Tibial nerve (tissue), 4 donors: ENCODE measurements at places on chromosomes 6 and 20. TPM values are rescaled to one million over a fixed set of nuclear protein-coding genes. Genes with fewer than 3 reads are reported as not detected.
A peak's percentile ranks its signal among the peaks of the same experiment; 100 is the strongest.

DNA sequence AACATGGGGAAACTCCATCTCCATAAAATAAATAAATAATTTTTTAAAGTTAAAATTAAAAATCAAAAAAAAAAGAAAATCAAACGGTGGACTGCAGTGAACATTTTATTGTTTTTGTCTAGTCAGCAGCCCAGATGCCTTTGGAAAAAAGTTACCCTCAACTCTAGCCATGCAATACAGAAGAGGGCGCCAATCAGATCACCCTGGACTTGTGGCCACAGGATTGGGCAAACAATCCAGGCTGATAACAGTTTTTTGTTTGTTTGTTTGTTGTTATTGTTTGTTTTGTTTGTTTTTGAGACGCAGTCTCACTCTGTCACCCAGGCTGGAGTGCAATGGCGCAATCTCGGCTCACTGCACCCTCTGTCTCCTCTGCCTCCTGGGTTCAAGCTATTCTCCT lies 30.5 kb upstream of the NELFCD start:
- no peaks in the 10 kb centered on the region for H3K4me1 ChIP-seq
- no peaks in the 10 kb centered on the region for H3K36me3 ChIP-seq
- H3K27ac ChIP-seq = no peak overlapping the region
- H3K4me3 ChIP-seq = no peak overlapping the region
- DNase-seq = no peak
- H3K27me3 ChIP-seq = no peaks in the 10 kb centered on the region

- peak; percentile 30 for DNase-seq
- H3K4me3 ChIP-seq = peak overlapping the region; percentile 94
- H3K4me1 ChIP-seq = peaks cover 28% of the 10 kb centered on the region
- H3K27ac ChIP-seq = peak overlapping the region; percentile 98
- H3K36me3 ChIP-seq = no peaks in the 10 kb centered on the region
- no peaks in the 10 kb centered on the region for H3K27me3 ChIP-seq
Measured at GRCh38 chr6:13710552-13711323, 897 bp downstream of the RANBP9 start.

GRCh38 chr6:22765015-22765414 lies 195.6 kb downstream of the HDGFL1 start:
- H3K4me3 ChIP-seq = no peak overlapping the region
- DNase-seq = no peak
- H3K4me1 ChIP-seq = no peaks in the 10 kb centered on the region
- H3K27me3 ChIP-seq = no peaks in the 10 kb centered on the region

- DNase-seq = no peak
- no peak overlapping the region for H3K27ac ChIP-seq
- H3K4me1 ChIP-seq = no peaks in the 10 kb centered on the region
- no peaks in the 10 kb centered on the region for H3K27me3 ChIP-seq
Measured at GRCh38 chr20:24455081-24455480, 14.3 kb upstream of the SYNDIG1 start.

GRCh38 chr20:35511814-35512420 lies 17.5 kb downstream of the C20orf173 start:
- H3K27ac ChIP-seq = no peak overlapping the region
- no peaks in the 10 kb centered on the region for H3K36me3 ChIP-seq
- no peaks in the 10 kb centered on the region for H3K4me1 ChIP-seq
- peak; percentile 19 for DNase-seq

- H3K4me1 ChIP-seq = no peaks in the 10 kb centered on the region
- no peaks in the 10 kb centered on the region for H3K36me3 ChIP-seq
- no peaks in the 10 kb centered on the region for H3K27me3 ChIP-seq
Measured at GRCh38 chr6:136549300-136550044, 750 bp downstream of the MAP7 start.

DNA sequence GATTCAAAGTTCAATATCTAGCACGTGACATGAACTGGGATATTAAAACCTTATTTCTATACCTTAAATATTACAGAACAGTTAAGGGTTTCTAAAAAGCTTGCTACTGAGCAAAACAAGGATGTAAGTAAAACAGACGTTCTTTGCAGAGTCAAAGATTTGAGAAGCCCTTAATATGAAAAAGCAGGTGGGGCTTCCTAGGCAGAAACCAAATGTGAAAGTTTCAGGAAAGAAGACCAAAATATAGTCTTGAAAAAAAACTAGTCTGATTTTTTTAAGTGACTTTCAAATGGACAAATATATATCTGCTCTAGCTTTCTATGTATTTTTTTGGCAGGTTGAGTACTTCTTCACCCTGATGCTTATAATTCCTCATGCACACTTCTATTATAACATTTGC lies 63.2 kb downstream of the TNFRSF21 start:
- no peaks in the 10 kb centered on the region for H3K36me3 ChIP-seq
- peaks cover 4% of the 10 kb centered on the region for H3K4me1 ChIP-seq
- H3K27me3 ChIP-seq = no peaks in the 10 kb centered on the region
- DNase-seq = no peak
- no peak overlapping the region for H3K27ac ChIP-seq

SEL1L2 gene
- total RNA-seq = not detected

MAPK13 gene
- 3.9 TPM for total RNA-seq

ATP6V1G2 gene
- total RNA-seq = 2.0 TPM

C20orf96 gene
- total RNA-seq = 3.5 TPM

SH3BGRL2 gene
- 25.5 TPM for total RNA-seq

PLCB4 gene
- 36.9 TPM for total RNA-seq

NOTCH4 gene
- total RNA-seq = 22.4 TPM
